ENCODE measurements at places on chromosomes 7 and 10.

- no peak for DNase-seq
Measured at GRCh38 chr7:45670227-45670626, 96.1 kb downstream of the ADCY1 start.

GRCh38 chr10:20993830-20994527 is 96.9 kb upstream of the NEBL start:
- DNase-seq: no peak

GRCh38 chr7:27991006-27991528 is 189.5 kb downstream of the JAZF1 start:
- no peak for DNase-seq

DNA sequence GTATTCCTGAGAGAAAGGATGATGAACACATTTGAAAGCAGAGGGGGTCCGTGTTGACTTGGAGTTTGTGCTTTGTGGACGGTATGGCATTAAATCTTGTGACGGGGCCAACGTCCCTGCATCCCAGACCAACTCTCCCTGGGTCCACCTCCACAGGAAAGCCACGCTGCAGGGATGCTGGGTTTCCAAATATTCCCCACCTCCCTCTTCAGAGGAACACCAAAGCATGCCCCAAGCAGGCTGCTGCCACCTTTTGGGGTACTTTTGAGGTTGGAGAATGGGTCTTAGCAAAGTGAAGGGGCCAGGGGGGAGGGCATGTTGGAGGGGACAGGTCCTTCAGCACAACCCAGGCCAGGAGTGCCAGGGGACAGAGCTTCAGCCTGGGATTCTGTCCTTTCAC is 504.4 kb downstream of the TCERG1L start:
- DNase-seq: no peak

GRCh38 chr7:151058781-151059366 is 515 bp upstream of the SLC4A2 start:
- DNase-seq: no peak

- DNase-seq: no peak
Measured at GRCh38 chr10:66877361-66877760, 48.5 kb upstream of the LRRTM3 start.

DNA sequence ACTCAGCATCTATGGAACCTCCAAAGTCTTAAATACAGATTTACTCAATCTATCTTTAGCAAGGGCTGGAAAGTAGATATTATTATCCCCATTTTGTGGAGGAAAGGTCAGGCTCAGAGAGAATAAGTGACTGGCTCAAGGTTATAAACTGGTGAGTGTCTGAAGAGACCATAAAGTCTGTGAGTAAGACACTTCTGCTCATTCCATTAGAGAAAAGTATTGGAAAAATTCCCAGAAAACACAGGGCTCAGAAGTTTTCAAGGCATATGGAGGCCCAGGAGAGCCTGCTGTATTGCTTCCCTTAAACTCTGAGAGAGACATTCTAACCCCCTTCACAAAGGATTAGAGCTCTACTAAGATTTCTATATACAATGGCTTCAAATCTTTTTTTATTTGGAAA is 134.8 kb downstream of the PCDH15 start:
- DNase-seq: no peak

DNA sequence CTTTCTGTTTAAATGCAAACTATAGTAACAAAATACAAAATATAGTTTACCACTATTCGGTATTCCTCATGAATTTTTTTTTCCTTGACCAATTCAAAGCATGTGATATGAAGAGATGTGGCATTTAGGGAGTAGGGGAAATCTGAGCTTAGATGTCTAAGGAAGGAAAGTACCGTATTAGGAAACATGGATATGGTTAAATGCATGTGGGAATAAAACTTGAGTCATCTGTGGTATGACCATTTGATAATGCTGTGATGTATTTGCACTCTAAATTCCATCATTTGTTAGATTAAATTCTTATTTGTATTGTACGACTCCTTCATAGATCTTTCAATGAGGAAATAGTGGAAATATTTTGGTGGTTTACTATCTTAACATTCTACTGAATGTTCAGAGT is 19.7 kb downstream of the AHR start:
- no peak for DNase-seq

DNA sequence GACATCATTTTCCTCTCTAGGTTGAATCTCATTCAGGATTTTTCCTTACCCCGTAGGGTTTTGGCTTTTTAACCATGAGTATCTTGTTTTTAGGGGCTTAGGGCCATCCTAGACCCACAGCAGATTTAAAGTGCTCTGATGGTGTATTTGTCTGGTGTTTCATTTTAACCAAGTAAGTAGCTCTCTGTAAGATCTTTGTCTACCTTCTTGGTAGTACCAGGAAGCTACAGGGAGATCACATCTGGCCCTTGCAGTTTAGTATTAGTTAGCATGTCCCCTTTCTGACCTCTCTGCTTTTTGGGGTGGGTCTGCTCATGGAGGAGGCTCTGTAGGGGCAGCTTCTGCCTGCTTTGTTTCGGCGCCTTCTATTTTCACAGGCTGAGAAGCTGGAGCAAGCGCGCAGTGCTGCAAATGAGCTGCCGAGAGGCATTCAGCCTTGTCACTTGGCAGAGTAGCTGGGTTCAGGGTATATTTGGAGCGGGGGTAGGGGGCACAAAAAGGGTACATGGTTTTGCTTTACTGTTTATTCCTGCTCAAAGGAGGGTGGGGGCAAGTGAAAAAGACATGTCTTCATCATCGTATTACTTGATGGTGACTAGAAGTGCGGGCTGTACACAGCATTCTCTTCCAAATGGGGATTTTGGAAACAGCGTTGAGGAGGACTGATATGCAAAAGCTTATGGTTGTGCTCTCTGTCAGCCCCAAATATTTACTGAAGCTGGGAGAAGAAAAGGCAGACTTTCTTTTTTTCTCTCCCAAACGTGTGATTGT is 146.3 kb downstream of the CELF2 start:
- DNase-seq: no peak

GRCh38 chr7:105017657-105018365 is 3.8 kb downstream of the KMT2E start:
- DNase-seq: no peak

DNA sequence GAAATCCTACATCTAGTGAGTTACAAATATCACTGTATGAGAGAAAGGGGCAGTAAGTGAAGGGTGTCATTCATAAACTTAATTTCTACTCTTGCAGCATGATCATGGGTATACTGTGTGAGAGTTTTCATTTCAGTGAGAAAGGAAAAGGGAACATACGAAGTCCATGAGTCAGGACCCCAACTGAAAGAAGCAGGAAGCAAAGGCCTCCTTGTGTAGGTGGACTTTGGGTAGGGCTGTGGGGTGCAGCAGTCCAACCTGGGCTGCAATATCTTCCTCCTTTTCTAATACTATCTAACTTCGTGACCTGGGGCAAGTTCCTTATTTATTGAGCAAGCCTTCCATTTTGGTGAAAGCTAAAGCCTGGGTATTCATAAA is 248.2 kb upstream of the TCF7L2 start:
- no peak for DNase-seq

DNA sequence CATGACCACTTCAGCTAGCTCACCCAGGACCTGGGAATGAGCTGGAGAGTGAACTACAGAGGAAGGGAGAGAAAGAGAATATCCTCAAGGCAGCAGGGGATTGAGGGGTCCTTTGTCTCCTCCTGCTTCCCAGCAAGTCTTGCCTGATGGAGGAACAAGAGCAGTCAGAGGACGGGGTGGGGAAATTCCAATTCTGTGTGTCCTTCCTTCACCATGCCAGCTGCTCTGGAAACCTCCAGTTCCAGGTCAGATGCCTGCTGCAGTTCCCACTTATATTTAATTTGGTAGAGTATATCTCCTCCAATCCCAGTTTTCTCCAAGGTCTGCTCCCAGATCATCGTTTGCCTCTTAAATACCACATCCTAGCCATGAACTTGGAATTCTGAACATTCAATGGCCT is 21.4 kb upstream of the LEP start:
- DNase-seq: no peak

DNA sequence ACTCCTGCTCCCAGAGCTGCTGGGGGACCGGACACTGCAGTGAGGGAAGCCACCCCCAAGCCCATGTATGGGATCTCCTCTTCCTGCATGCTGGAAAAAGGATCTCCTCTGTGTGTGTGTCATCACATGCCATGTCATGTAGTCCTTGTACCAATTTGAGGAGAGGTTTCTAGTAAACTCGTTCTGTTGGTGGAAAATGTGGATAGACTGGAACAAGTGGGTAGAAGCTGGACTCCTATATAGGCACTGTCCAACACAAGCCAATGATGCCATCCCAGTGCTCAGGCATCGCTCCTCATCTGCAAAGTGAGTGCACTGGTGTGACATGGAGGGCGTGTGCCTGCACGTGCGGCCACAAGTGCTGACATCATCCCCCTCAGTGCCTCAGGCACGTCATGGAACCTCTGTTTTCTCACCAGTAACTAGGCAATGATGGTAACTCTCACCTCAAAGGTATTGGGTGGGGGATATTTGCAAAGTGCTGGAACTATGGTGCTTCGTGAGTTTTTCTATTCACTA is 19.3 kb downstream of the MYO1G start:
- no peak for DNase-seq

- DNase-seq: no peak
Measured at GRCh38 chr10:85433248-85433647, 933.3 kb downstream of the GRID1 start.

- DNase-seq: no peak
Measured at GRCh38 chr10:111109501-111110242, 32.8 kb downstream of the ADRA2A start.

DNA sequence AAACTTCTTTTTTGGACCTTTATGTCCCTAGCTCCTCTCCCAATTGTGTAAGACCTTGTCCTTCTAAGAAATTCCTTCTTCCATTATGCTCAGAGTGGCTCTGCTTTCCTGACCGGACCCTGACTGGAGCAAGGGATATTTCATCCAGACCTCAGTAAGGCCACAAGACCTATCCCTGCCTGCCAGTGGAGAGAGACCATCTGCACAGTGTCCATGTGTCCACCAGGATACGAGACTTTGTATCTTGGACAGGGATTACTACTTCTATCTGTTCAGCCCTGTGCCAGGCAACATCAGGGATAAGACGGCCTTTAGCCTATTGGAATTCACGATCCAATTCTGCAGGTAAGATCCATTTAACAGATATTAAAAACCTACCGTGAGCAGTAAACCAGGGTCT is 7.2 kb upstream of the ATOH7 start:
- DNase-seq: no peak

- DNase-seq: no peak
Measured at GRCh38 chr10:33310853-33311252, 23.6 kb downstream of the NRP1 start.
